ENCODE measurements at places on chromosomes 7 and 10.

GRCh38 chr7:114956702-114957101 lies 34.8 kb downstream of the MDFIC start:
- DNase-seq, result no peak

GRCh38 chr7:137801003-137801402 lies 45.8 kb downstream of the DGKI start:
- DNase-seq, result no peak

GRCh38 chr7:35762781-35763180 lies 38.1 kb upstream of the SEPTIN7 start:
- DNase-seq, result no peak

DNA sequence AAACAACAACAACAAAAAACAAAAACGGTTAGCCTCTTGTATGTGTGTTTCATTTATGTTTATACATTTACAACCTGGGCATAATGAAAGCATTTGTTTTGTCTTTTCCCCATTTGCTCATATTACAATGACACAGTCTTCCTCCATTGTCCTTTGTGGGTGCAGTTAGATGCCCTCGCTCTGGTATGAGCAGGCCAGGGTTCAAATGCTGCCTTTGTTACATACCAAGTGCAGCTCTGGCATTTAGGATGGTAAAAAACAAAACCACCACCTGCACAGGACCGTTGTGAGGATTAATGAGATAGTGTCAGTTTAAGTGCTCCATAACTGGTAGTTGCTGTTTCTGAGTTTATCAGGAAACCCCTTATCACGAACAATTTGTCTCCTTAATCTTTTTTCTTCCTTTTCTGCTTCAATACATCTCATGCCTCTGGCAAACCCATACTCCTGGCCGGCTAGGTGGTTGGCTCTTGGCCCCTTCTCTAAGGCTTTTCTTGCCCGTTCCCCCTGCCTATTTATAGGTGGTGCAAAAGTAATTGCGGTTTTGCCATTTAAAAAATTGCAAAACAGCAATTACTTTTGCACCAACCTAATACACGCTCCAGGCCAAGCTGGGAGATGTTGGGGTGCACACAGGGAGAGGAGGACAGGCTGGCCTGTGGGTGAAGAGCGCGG lies 18.6 kb upstream of the TMEM225B start:
- DNase-seq, result no peak

GRCh38 chr10:35690534-35690933 lies 48.4 kb upstream of the FZD8 start:
- no peak for DNase-seq

GRCh38 chr10:129968853-129969183 lies 4.7 kb upstream of the EBF3 start:
- no peak for DNase-seq

DNA sequence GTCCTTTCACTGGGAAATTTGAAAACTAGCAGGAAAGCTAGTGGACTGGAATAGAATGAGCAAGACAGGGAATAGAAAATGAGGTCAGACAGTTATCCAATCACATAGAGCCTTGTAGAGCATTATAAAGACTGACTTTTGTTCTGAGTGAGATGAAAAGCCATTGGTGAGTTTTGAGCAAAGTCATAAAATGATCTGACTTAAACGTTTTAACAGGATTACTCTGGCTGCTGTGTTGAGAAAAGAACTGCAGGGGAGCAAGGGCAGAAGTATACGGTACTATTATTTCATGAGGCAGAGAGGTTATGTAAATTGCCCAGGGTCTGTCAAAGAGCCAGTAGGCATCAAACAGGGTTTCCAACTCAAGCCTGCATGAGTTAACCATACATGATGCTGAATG lies 393.4 kb downstream of the TFEC start:
- no peak for DNase-seq

- DNase-seq, result no peak
These were observed 121.8 kb upstream of the AFAP1L2 start for GRCh38 chr10:114526126-114526503.

DNA sequence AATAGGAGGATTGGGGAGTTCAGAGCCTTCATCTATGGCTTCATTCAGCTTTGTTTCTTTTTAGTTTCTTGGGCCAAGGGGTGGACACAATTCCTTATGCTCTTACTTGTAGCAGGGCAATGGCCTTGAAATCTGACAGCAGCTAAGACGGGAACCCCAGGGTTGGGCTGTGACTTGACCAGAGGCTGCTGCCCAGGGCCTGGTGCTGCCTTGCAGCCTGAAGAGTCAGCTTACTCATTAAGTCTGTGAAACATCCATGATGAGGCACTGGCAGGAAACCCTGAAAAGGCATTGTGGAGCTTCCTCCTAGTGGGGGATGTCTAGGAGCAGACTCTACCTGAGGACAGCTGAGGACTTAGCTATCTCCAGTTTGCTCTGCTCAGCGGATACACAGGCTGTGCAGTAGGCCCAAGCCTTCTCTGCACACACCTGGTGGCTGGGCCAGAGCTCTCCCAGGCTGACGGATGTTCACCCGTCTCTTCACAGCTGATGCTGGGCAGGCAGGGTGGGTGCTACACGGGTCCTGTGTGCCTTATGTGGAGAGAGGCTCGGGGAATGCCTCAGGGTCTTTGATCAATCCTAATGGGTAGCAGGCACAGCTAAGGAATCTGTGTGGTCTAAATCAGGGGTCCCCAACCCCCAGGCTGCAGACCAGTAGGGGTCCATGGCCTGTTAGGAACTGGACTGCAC lies 17.8 kb downstream of the CXCL12 start:
- no peak for DNase-seq

DNA sequence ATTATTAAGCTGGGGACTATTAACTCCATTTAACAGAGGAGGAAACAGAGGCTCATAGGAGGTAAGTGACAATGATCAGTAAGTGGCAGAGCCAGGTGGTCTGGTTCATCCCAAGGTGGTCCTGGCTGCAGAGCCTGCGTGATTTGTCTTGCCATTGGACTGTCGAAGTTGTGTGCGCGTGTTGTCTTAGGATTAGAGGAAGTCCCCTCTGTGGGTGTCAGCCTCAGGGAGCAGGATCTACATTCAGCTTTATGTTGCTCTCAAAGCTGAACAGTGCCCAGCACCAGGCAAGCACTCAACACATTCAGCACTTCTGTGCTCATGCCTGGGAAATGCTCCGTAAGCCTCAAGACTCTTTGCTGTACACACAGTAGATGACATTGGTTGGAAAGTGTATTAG lies 139.5 kb downstream of the HERPUD2 start:
- DNase-seq, result no peak

GRCh38 chr7:70763961-70764691 lies 367.8 kb upstream of the GALNT17 start:
- DNase-seq, result no peak

DNA sequence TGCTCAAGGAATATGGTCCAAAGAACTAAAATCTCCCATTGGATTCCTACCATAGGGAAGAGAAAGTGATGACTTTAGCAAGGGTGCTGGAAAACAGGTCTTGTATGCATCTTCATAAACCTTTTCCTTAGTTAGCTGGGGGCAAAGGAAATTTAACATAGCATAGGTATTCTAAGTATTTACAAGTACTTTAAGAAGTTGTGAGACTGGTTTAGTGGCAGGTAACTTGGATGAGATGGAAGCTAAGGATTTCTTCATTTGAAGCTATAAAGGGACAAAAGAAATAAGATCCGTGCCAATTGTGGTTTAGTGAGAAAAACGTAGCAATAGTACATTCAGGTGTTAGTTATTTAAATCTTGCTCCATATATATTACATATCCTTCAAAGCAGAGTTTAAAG lies 183.4 kb upstream of the TCF7L2 start:
- no peak for DNase-seq

DNA sequence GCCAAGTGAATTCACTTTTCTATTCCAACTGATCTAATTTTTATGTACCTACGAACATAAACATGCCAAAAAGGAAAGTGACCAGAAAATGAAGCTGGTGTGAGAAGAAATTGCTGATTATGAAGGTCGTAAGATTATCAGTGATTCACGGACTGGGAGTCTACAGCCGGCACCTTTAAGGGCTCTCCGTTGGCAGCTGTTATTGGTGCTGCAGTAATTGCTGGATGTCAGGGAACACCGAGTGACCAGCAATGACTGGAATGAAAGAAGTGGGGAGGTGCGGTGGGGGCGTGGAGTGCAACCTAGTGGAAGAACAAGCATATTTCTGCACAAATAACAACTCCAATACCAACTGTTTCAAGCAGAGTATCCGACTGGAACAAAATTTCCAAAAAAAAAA lies 109.8 kb upstream of the TARP start:
- no peak for DNase-seq

GRCh38 chr7:65892161-65892560 lies 19.3 kb downstream of the VKORC1L1 start:
- no peak for DNase-seq

DNA sequence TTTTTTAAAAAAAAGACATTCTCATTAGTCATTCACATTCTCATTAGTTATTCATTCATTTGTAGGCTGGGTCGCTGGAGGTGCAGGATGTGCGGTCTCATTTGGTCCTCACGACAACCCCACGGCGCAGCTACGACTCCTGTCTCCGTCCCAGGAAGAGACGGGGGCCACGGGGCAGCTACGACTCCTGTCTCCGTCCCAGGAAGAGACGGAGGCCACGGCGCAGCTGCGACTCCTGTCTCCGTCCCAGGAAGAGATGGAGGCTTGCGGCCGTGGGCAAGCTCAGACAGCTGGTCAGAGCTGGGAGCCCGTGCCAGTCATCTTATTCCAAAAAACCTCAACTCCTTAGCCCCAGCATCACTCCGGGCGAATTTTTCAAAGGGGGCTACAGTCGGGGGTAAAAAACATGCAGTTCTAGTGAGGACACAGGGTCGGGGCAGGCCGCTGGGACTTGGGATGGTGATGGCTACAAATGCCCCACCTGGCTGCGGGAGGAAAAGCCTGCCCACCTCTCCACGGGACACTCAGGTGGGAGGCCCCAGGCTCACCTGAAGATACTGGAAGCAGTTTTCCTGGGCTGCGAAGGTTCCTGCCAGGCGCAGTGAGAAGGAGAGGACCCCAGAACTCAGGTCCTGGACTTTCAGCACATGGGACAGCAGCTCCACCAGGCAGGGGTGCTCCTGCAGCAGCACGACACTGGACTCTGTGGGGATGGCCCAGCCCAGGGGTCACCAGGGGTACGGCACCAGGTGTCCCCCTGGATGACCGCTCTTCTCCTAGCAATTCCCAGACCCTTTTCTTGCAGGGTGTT lies 8.3 kb downstream of the BRAT1 start:
- no peak for DNase-seq

- DNase-seq, result no peak
These were observed 99.0 kb upstream of the PHF14 start for GRCh38 chr7:10874666-10875065.

DNA sequence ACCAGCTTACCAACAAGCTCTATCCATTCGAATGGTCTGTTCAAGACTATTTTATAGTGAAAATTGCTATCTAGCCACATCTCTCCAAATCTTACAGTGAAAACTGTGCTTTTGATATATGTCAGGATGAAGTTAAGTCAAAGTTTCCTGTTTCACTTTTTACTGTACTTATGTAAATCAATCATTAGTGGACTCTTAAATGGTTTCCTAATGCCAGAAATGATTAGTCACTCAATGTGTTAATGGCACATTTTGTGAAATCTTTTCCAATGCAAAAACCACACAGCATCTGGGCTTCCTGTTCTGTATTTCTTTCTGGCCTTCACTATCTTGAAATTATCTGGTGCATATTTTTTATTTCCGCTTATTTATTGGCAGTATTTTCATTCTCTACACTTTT lies 87.3 kb upstream of the STEAP1B start:
- no peak for DNase-seq

DNA sequence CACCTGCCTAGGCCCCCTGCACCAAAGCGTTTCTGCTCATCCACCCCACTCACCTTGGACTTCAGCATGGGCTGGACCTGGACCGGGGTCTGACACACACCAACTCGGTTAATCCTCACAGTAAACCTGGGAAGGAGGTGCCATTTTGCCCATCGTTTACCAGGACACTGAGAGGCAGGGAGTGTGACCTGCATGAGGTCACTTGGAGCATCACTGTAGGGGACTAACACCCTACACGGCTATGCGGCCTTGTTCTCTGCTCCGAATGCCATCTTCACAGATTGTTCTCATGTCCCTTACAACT lies 33.0 kb downstream of the ANKRD16 start:
- DNase-seq, result no peak

DNA sequence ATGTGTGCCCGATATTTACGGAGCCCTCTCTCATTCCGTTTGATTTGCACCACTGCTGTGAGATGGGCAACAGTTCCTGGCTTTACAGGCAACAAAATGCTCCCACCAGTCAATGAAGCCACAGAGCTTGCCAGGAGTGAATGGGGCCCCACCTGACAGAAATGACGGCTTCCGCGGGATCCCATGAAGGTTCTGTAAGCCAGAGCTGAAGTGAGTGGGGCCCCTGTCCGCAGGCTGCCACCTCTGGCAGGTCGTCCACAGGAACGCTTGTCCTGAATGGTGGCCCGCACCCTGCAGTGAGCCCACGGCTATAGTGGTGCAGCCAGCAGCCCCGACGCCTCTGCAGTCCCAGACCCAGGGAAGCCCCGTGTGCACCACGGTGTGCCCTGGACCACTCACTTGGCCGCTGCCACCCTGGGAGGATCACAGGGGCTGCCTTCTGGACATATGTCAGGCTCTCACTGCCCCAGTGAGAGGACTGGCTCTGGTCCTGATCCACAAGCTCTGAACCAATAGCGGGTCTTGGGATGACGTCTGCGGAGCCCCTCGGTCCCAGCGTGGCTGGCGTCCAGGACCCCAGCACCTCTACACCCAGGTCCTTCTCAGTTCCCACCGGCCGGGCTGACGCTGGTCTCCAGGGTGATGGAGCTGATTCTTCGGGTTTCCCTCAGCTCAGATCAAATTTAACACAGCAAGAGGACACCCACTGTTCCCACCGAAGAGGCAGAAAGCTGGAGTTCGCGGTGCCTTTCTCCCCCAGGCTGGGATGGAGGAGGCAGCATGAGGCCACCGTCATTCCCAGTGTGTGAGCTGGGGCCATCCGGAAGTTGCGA lies 511.9 kb downstream of the DNAJB6 start:
- no peak for DNase-seq

GRCh38 chr10:43420369-43421200 lies 11.6 kb upstream of the HNRNPF start:
- peak; percentile 71 for DNase-seq

DNA sequence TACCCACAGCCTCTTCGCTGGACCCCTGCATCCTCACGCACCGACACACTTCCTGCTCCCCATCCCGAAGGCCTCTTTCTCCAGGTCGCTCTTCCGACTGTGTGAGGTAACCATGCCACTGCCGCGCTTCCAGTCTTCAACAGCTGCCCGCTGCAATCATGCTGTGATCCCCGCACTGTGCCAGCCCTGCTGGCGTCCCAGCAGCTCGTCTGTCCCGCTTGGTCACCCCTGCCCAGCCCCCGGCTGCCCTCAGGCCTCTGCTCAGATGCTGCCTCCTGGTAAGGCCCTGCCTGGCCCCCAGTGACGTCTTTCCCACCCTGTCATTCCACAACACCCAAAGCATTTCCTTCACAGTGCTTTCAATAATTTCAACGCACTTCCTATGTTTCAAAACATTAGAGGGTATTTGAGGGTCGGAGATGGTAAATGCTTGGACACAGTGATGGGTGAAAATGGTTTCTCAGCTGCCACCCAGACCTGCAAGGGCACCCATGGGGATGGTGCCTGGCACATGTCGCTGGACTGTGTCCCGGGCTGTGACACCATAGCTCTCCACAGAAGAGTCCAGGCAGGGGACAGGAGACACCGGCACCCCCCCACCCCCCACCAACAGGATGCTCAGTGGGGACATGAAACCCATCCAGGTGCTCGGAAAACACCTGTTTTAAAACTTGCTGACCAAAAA lies 125.2 kb downstream of the MAD1L1 start:
- no peak for DNase-seq

Measured in hematopoietic multipotent progenitor cell treated with erythropoietin and hydrocortisone succinate and interleukin-3 and kit ligand, for 17 days (in vitro differentiated cells).